ENCODE measurements at places on chromosomes 6 and 20.

- no peak overlapping the region for H3K4me3 ChIP-seq
- H3K27me3 ChIP-seq: no peaks in the 10 kb centered on the region
- no peaks in the 10 kb centered on the region for H3K36me3 ChIP-seq
- DNase-seq: no peak
- H3K4me1 ChIP-seq: no peaks in the 10 kb centered on the region
Observed at GRCh38 chr6:100626721-100627120, 162.0 kb upstream of the SIM1 start.

DNA sequence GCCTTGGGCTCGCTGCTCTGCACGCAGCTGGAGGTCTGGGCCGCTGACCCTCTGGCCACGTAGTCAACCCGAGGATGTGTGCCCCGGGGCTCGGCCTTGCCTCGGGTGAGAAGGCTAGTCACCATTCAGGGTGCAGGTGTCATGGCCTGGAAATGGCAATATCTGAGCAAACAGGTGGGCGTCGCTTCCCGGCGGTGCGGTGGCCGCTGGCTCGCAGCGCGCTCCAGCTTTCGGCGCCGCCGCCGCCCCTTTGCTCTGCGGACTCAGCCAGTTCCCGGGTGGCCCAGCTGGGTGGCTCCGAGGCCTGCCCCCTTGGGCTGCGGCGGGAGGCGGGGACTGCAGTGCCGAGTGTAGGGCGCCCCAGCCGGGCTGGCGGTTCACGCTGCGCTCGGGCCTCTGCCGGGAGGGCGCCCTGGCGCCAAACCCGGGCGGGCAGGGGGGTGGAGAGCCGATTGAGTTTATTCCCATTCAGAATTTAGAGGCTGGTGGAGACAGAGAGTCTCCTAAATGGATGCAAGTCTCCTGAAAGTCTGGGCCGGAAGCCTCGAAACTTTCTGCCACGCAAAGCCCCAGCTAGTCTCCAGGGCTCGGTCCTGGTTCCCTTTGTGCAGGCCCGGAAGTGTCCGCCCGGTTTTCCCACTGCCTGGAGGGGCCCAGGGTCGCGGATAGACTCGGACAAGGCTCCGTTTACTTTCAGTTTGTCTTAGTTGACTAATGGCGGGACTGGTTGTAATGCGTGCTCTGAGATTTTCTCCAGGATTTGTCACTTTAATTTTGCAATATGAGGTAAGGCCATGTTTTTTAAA lies 11.3 kb upstream of the TFAP2A start:
- peak; percentile 18 for DNase-seq
- H3K4me1 ChIP-seq: peaks cover 26% of the 10 kb centered on the region
- H3K27me3 ChIP-seq: peaks cover 69% of the 10 kb centered on the region
- no peak overlapping the region for H3K27ac ChIP-seq
- H3K36me3 ChIP-seq: no peaks in the 10 kb centered on the region

DNA sequence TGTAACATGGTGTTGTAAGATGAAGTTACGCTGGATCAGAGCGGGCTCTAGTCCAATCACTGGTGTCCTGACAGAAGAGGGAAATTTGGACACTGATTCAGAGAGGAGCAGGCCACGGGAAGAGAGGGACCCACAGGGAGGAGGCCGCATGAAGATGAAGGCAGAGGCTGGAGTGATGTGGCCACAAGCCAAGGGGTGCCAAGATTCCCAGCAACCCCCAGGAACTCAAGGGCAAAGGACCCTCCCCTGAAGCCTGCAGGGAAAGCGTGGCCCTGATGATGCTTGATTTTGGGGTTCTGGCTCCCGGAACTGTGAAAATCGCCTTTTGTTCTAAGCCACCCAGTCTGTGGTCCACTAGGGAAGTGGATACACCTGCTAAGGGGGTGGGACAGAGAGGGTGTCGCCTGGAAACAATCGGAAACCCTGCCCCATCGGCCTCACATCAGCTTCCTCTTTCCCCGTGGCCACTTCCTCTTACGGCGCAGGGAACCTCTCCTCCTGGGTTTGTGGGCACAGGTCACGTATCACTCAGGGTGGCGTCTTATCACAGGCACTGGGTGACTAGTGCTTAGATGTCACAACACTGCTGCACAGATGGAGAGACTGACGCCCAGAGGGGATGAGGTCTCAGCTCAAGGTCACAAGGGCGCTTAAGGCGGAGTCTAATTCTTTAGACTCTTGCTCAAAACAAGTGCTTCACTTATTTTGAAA lies 58.0 kb downstream of the SULF2 start:
- H3K36me3 ChIP-seq: peaks cover 17% of the 10 kb centered on the region
- peaks cover 55% of the 10 kb centered on the region for H3K4me1 ChIP-seq
- no peaks in the 10 kb centered on the region for H3K27me3 ChIP-seq
- no peak overlapping the region for H3K4me3 ChIP-seq
- no peak for DNase-seq
- peak overlapping the region; percentile 67 for H3K27ac ChIP-seq

- H3K36me3 ChIP-seq: no peaks in the 10 kb centered on the region
- no peak for DNase-seq
- no peaks in the 10 kb centered on the region for H3K4me1 ChIP-seq
Observed at GRCh38 chr6:106098383-106099234, 12.5 kb downstream of the PRDM1 start.

GRCh38 chr6:27726619-27727023 lies 185.6 kb downstream of the OR2B2 start:
- H3K27me3 ChIP-seq: peaks cover 7% of the 10 kb centered on the region
- H3K36me3 ChIP-seq: no peaks in the 10 kb centered on the region
- H3K27ac ChIP-seq: no peak overlapping the region
- DNase-seq: no peak

GRCh38 chr6:22271081-22271480 lies 25.8 kb downstream of the PRL start:
- H3K27me3 ChIP-seq: no peaks in the 10 kb centered on the region
- H3K27ac ChIP-seq: no peak overlapping the region
- H3K36me3 ChIP-seq: no peaks in the 10 kb centered on the region
- no peak for DNase-seq

All from spinal cord (tissue), 10 donors.